ENCODE measurements at places on chromosomes 5 and 9.

GRCh38 chr9:131530546-131530919 is 530 bp downstream of the UCK1 start:
- DNase-seq, result no peak

- DNase-seq, result peak; percentile 13
These were observed 32.0 kb upstream of the TTLL11 start for GRCh38 chr9:122125158-122125508.

- DNase-seq, result no peak
These were observed 49.4 kb upstream of the ORM1 start for GRCh38 chr9:114273461-114273881.

- DNase-seq, result no peak
These were observed 43.8 kb downstream of the HABP4 start for GRCh38 chr9:96493757-96494156.

GRCh38 chr5:77102549-77102948 is 15.5 kb upstream of the ZBED3 start:
- DNase-seq, result no peak

DNA sequence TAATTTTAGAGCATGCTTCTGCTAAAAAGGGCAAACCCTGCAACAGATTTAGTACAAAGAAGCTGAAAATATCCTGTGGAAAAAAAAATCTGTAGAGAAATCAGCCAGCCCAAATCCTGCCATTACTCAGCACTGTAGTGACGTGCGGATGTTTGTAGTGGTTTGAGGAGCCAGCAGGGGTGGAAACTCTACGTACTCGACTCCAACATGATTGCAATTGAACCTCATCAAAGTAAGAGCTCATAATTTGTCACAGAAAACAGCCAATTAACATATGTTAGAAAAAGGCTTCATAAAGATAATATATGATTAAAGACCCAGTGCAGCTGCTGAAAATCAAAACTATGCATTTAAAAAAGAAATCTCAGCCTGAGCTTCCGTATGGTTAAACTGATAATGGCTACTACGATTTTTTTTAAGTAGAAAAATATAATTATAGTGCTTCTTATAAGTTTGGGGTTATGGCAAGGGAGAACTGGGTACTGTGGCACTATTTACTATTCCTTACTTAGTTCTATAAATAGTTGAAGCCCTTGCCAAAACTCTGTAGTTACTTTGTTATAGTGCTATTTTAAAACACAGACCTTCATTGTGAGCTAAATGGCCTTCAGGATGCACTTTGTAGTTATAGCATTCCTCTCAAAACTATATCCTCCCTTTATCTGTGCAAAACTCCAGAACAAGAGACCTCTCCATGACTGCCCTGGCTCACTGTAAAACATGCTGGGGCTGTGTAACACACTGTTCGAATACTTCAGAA is 49.4 kb downstream of the MEF2C start:
- no peak for DNase-seq

DNA sequence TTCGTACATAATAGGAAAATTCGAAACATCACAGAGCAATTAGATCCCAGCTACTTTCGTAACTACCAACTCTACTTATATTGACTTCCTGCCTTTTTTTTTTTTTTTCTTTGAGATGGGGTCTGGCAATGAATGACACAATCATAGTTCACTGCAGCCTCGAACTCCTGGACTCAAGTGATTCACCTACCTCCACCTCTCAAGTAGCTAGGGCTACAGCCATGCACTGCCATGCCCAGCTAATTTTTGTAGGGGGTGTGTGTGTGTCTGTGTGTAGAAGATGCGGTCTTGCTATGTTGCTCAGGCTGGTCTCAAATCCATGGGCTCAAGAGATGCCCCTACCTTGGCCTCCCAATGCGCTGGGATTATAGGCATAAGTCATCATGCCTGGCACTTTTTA is 5.8 kb upstream of the PAIP2 start:
- DNase-seq, result no peak

DNA sequence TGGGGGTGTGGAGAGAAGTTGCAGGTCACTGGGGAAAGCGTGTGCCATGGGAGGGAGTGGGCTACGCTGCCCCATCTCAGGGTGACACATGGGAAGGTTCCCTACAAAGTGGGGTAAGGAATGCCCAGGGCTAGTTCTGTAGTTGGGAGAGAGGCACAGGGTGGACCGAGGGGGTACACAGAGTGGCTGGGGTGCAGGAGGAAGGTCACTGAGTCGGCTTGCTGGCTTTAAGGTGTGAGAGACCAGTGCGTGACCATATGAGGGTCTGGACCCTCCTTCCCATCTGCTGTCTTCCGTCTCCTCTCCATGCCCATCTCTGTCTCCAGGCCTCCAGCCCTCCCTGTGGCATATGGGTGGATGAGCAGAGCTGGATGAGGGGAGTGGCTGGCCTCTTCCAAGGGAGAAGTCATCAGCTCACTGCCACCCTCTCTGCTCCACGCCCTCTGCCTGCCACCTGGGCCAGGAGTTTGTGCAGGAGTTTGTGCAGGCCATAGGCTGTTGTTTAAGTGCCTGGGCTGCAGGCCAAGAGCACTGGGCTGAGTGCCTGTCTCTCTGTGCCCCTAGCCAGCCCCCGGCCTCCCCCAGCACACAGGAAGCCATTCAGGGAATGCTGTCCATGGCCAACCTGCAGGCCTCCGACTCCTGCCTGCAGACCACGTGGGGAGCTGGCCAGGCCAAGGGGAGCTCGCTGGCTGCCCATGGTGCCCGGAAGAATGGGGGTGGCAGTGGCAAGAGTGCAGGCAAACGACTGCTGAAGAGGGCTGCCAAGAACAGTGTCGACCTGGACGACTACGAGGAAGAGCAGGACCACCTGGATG is 96.8 kb downstream of the PHF2 start:
- DNase-seq, result no peak

GRCh38 chr9:92030367-92030766 is 80.3 kb upstream of the ROR2 start:
- no peak for DNase-seq

GRCh38 chr9:107738789-107739188 is 249.2 kb upstream of the KLF4 start:
- no peak for DNase-seq

- DNase-seq, result no peak
These were observed 59.8 kb downstream of the KIAA1958 start for GRCh38 chr9:112546149-112547012.

DNA sequence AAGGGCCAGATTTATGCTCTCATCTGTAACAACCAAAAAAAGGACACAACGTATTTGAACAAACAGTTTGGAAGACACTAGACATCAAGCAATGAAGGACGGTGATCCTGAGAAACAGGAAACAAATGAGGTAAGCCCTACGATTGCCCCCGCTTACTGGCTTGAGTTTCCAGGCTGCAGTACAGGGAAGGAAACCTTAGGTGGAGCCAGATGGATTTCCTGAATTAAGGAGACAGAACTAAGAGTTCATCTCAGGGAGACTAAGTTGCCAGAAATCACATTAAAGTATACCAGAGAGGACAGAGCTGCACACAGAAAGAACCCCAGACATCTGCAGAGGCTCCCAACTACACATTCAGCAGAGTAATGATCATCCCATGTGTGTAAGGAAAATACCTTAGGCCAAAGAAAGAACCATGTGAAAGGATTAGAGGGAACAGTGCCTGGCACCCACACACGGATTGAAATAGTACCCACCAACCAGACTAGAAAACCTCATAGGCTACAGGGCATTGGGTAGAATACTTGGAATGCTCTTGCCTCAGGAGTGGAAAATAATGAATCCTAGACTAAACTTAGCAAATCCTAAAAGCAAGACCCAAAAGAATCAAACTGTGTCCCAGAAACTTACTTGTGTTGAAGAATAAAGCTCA is 99.3 kb upstream of the NIPBL start:
- no peak for DNase-seq

GRCh38 chr9:7752481-7752880 is 47.1 kb downstream of the DMAC1 start:
- no peak for DNase-seq
